ENCODE measurements at places on chromosomes 13 and 19.

GRCh38 chr13:98478189-98479129 lies 98.4 kb downstream of the STK24 start:
- no peak for DNase-seq

- no peak for DNase-seq
Observed at GRCh38 chr13:80695841-80696240, 354.9 kb upstream of the SPRY2 start.

- no peak for DNase-seq
Observed at GRCh38 chr19:17184371-17184841, 30.8 kb upstream of the USE1 start.

DNA sequence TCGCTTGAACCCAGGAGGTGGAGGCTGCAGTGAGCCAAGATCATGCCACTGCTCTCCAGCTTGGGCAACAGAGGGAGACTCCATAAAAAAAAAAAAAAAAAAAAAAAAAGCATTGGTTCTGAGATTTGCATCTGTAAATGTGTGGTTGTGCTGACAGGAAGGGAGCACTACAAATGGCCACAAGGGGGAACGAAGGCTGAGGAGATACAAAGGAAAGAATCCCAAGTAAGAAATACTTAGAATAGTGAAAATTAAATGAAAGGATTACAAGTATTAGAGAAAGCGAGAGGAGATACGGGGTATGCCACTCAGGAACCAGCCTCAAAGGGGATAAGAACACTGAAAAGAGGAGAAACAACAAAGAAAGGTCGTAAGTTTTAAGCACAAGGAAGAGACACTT lies 284.9 kb downstream of the KLF12 start:
- no peak for DNase-seq

DNA sequence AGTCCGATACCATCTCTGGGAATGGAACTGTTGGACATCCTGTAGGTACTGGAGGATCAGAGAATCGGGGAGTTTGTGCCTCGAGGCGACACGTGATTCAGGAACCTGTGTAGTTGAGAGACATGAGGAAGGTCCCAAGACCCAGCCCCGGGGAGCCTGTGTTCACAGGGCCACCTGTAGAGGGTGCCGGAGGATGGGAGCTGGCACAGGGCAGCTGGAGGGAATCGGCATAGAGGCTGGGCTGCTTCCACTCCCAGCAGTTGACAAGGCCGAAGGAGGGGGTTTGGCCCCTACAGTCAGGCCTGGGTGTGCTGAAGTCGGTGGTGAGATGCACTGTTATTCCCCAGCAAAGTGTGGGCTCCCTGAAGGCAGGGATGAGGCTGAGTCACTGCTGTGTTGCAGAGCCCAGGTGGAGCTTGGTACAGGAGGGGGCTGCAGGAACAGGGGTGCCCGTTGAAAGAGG lies 2.5 kb upstream of the ISYNA1 start:
- no peak for DNase-seq

GRCh38 chr19:49840736-49841249 lies 10.2 kb upstream of the PTOV1 start:
- no peak for DNase-seq

GRCh38 chr19:2812414-2813234 lies 7.0 kb upstream of the ZNF554 start:
- no peak for DNase-seq

- no peak for DNase-seq
Observed at GRCh38 chr13:106117035-106117434, 418.4 kb downstream of the EFNB2 start.

DNA sequence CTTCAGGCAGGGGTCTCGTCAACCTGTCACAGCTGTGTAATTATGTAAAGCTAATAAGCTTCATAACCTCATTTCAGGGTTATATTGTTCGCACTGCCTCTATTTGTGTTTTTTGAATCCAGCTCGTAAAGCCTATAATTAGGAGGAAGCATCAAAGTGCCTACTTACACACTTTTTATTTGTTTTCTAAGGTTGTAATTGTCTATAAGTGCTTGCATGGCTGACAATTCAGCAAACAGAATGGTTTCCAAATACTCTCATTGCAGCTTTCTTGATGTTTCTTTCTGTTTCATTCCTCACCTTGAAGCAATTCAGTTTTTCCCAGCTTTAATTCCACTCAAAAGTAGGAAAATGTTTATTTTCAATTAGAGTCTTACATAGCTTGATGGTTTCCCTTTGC lies 336.3 kb downstream of the HS6ST3 start:
- DNase-seq = no peak

DNA sequence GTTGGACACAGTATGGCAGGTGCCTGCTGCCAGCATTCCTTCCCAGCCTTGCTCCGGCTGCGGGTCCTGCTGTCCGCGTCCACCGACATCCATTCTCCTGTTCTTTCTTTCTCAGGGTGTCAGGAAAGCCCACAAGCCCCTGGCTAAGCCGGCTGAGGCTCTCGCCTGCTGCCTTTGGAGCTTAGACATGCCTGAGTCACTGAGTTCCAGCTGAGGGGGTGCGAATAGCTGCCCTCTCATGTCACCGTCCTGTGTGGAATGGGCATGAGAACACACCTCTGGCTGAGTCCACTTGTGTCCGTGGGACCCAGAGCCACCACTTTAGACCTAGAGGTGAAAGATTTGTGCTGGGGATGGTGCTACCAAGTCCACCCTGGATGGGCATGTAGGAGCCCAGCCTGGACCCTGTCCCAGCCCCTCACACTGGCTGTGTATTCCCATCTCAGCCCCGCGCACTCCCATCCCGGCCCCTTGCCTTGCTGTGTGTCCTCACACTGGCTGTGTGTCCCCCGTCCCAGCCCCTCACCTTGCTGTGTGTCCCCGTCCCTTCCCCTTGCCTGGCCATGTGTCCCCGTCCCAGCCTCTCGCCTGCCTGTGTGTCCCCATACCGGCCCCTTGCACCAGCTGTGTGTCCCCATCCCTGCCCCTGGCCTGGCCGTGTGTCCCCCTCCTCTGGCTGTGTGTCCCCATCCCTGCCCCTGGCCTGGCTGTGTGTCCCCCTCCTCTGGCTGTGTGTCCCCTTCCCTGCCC lies 24.6 kb upstream of the IRS2 start:
- DNase-seq = no peak

DNA sequence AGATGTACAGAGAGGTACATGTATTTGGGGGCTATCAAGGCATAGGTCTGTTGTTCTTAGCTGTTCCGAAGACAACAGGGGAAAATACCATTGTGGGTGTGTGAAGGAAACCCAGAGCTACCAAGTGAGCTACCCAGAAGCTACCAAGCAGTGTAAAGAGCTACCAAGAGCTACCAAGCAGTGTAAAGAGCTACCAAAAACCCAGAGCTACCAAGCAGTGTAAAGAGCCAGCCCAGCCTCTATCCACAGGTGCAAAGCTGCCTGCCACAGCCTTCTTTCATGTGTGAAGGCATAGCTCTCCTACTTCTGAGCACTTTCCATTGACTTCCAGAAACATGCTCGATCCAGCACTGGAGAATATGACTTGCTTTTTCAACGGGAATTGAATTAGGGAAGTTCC lies 145.7 kb downstream of the AKAP11 start:
- no peak for DNase-seq

- DNase-seq = no peak
Observed at GRCh38 chr13:58495668-58496067, 864.1 kb downstream of the PCDH17 start.

GRCh38 chr19:47257411-47258169 lies 1.3 kb downstream of the CCDC9 start:
- no peak for DNase-seq

DNA sequence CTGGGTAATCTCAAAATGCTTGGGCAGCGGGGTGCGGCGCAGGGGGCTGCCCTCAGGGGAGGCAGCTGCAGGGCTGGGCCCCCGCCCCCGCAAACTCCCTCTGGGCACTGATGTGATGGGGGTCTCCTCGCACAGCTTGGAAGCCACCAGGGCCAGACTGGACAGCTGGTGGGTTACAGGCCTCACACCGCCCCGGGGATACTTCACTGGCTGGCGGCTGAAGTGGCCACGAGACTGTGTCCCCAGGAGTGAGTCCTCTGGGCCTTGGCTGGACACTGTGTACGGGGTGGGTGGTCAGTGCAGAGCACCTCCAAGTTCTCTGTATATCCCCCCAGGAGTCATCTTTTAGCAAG lies 2.0 kb upstream of the LPAR2 start:
- no peak for DNase-seq

- DNase-seq = no peak
Observed at GRCh38 chr19:24062190-24062589, 24.8 kb upstream of the ZNF254 start.

All from stimulated activated CD8-positive, alpha-beta memory T cell treated with anti-CD3 and anti-CD28 coated beads, Interleukin-15, amount 100 ng/mL, for 4 hours (primary cell).